ENCODE measurements at places on chromosomes 16 and 17.
A peak's percentile ranks its signal among the peaks of the same experiment; 100 is the strongest.

GRCh38 chr16:5678371-5678770 is 580.8 kb upstream of the EEF2KMT start:
- DNase-seq = peak; percentile 47

- no peak for DNase-seq
Observed at GRCh38 chr17:59558953-59559352, 6.5 kb upstream of the DHX40 start.

GRCh38 chr16:85917012-85917411 is 18.1 kb downstream of the IRF8 start:
- DNase-seq = no peak

DNA sequence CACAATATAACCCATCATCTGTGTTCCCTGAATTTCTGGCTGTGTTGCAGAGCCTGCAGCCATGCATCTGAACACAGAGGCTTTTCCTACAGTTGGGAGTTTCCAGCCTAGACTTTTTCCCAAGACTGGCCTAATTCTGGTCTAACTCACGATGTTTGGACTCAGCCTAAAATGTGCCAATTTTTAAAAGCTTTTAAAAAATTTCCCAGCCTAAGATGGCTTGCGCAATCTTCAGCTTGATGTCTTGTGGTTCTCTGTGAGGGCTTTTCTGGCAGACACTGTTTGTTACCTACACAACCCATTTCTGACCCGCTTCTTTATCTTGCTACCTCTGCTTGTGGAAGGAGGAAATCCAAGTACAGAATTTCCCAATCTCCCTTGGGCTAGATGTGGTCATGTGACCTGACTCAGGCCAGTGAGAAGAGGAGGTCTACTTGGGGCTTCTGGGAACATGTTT is 72.7 kb upstream of the GAS7 start:
- no peak for DNase-seq

DNA sequence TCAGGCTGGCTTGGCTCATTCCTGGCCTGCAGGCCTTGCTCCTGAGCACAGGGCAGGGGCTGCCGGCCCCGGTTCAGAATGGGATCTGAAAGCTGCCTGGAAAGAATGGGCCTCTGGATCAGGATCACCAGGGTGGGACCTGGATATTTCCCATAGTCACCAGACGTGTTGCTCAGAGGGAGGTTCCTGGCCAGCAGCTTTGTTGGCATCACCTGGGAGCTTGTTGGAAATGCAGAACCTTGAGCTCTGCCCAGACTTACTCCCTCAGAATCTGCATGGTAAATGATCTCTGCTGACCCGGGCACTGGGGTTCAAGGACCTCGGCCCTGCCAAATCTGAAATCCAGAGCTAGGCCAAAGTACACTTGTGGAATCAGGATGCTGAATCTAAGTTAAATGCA is 29.5 kb upstream of the MED9 start:
- no peak for DNase-seq

GRCh38 chr16:31213342-31213741 is 577 bp upstream of the TRIM72 start:
- DNase-seq = no peak

GRCh38 chr16:46720619-46721018 is 27.5 kb downstream of the MYLK3 start:
- no peak for DNase-seq

GRCh38 chr17:74872313-74873036 is at the start of gene FDXR:
FDXR (minus strand) TSS chr17:74872994; CDS start chr17:74872944, 50 bp downstream.
- DNase-seq = no peak

Data from endothelial cell (in vitro differentiated cells).